ENCODE measurements at places on chromosomes 1 and 21. TPM values are rescaled to one million over a fixed set of nuclear protein-coding genes. Genes with fewer than 3 reads are reported as not detected.

DOCK7 gene
- 15.3 TPM for total RNA-seq

DYRK1A gene
- total RNA-seq: 116 TPM

BRDT gene
- not detected for total RNA-seq

GRCh38 chr1:160354388-160354985 is 11.3 kb downstream of the NCSTN start:
- peak; percentile 36 for DNase-seq

DNA sequence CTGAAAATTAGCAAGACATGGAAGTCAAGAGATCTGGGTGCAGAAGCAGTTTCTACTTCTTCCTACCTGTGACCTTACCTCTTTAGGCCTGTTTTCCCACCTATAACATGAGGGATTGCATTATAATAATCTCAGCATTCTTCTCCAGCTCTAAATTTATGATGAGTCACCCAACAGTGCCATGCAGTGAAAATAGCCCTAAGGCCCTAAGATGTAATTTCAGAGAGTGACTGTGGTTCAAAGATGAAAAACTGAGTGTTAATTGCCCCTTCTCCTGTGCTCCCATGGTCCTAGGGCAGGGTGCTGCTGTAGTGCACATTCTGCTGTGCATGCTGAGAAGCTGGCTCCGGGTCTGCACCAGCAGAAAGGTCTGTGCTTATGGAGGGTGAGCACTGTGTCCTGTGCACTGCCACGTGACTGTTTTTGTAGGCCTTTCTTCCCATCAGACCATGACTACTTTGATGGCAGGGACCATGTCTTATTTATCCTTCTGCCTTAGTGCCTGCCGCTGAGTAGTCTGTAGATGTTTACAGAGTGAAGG is 29.7 kb downstream of the JUN start:
- no peak for DNase-seq

DNA sequence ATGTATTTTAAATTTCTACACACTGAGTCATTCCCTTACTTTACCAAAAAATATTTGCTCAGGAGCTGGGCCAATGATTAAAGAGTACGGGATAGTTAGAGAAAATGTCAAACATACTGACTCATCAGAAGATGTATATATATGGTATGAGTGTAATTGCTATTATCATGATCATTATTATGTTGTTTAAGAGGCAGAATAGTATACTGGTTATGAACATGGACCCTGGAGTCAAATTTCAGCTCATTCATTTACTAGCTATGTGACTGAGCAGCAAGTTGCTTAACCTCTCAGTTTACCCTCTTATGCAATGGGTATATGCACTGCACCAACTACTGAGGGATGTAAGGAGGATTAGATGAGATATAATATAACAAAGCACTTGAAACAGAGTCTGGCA is 41.2 kb upstream of the USH2A start:
- no peak for DNase-seq

- DNase-seq: peak; percentile 44
Observed at GRCh38 chr1:39720094-39720999, 18.3 kb upstream of the PPIE start.

GRCh38 chr1:11929849-11930248 is 3.6 kb upstream of the KIAA2013 start:
- DNase-seq: no peak

- no peak for DNase-seq
Observed at GRCh38 chr21:45055861-45056260, 18.5 kb upstream of the ADARB1 start.

DNA sequence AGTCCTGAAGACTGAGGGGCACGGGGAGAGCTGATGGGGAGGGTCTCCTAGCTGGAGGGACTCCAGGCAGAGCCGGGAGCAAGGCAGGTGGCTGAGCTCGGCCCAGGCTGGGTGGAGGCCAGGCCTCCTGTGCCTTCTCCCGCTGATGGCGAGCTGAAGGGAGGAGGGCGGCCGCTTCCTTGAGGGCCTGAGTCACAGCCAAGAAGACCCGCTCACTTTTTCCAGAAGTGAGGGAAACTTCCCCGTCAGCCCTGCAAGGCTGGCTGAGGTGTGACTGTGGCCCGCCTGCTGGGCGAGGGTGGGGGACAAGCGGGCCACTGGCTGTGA is 1.7 kb upstream of the VWA1 start:
- peak; percentile 77 for DNase-seq

DNA sequence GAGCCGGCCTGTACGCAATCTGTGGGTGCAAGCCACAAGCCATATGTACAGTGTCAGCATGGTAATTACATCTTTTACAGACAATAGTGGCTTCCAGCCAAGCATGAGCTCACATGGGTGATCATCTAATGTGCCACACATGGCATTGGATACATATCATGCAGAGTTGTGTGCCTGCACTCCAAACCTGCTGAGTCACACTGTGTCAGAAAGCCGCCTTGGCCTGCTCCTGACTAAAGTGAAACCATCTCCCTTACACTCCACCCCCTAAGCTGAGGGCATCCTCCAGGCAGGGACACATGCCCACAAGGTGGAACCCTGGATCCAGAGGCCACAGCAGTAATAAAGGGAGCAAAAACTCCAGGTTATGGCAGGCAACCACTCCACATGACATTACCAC is 72.5 kb downstream of the KCNT2 start:
- peak; percentile 30 for DNase-seq

SLC9C2 gene
- not detected for total RNA-seq

GRCh38 chr1:34806396-34806795 is 13.6 kb downstream of the GJA4 start:
- no peak for DNase-seq

Data from hematopoietic multipotent progenitor cell (in vitro differentiated cells).